ENCODE measurements at places on chromosomes 4 and X.

DNA sequence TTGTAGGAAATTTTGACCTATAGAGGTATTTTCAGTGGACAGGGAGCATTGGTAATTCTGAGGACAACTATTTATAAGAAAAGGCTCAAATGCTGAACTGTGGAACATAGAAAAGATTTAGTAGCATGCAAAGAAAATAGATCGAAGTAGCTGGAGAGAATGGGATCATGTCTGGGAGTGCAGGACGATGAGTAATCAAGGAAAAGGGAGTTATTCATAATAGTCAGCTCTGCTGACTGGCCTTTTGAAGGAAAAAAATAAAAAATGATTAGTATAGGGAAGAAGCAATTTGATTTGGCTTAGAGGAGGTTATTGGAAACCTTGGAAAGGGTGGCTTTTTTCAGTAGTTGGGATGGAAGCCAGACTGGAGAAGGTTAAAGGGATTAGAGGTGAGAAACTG, 22.9 kb upstream of the ANK2 start:
- DNase-seq = peak; percentile 9

DNA sequence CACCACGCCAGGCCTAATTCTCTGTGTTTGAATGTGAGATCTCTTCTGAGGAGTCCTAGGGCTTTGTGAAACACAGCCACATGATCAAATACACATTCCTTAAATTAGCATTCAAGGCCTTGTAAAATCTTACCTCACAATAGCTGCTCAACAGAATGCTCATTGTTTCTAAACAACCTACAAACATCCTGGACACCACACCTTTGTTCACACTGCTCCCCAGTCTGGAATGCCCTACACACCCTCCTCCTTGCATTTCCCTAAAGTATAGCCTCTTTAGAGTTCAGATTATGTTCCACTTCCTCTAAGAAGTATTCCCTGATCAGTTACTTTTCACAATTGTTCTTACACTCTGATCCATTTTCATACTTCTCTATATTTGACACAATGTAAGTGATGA, 110.6 kb downstream of the AGTR2 start:
- no peak for DNase-seq

- DNase-seq = no peak
Observed at GRCh38 chr4:186932196-186932595, 208.5 kb upstream of the FAT1 start.

DNA sequence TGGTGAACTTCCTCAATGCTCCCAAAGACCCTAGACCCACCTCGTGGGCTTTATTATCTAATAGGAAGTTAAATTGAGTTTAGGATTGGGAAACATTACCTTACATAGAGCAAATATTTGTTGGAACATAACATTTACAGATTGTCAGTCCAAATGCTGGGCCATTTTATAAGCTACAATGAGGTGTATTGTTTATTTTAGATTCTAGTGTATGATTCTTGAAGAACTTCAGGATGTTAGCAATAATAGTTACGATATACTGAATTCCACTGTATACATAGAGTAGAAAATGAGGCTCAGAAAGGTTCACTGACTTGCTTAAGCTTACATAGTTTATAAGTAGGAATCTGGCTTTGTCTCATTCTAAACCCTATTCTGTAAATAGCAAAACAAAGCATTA, 37.4 kb downstream of the PAQR3 start:
- no peak for DNase-seq

DNA sequence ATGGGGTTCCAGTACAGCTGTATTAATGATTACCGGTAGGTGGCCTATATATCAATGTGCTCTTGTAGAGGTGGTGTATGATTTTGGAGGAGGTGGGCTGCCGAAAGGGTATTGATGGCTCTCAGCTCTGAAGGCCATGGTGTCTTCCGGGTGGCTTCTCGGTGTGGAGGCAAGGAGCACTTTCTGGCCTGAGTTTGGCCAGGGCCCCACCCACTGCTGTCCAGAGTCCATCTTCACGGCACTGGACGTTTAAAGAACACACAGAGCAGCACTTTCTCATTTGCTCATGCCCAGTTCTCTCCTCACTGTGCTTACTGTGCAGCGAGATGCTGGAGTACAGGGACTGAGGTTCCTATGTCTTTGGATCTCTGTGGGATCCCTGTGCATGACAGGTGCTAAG, 16.1 kb downstream of the BST1 start:
- no peak for DNase-seq

GRCh38 chrX:77925764-77926163, 15.3 kb downstream of the ATP7A start:
- no peak for DNase-seq

DNA sequence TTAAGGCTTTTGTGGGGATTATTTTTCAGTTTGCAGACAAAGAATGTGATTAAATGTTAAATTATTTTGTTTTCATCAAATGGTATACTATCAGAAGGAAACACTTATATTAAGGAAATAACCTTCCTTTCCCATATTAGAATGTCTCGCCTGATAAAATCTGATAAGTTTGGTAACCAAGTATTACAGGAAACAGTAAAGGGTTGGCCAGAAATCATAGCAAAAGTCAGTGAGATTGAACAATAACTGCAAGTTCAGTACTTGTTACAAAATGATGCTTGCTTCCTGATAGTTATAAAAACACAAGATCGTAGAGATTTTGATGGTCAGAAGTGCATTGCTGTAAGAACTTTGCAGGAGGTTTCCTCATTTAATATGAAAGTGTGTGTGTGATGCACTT, 40.5 kb downstream of the FABP2 start:
- no peak for DNase-seq

DNA sequence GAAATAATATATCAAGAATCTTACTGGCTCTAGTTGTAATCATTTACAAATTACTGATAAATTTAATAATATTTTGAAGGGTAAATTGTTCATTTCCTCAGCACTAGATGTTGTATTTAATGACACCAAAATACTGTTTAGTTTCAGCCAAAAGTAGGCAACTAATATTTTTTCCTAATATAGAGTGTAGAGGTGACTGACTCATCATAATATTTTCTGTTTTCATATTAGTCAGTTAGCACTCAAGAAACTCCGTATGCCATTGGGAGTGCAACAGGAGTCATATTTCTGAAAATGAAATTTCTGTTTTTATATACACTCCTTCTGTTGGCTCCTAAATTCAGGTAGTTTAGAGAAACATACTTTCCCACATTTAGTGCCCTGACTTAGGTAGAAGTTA, 36.6 kb upstream of the PTPN13 start:
- DNase-seq = no peak

DNA sequence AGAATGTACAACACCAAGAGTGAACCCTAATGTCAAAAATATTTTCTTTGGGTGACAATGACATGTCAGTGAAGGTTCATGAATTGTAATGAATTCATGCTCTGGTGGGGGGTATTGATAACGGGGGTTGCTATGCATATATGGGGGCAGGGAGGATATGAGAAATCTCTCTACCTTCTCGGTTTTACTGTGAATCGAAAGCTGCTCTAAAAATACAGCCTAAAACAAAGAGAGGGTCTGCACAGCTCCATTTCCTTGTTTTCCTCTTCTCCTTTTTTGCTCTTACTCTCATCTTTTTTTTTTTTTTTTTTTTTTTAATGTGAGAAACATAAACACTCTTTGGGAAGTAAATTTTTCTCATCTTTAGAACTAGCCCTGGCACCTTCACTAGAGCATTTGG, 85.8 kb downstream of the DCTD start:
- DNase-seq = no peak

DNA sequence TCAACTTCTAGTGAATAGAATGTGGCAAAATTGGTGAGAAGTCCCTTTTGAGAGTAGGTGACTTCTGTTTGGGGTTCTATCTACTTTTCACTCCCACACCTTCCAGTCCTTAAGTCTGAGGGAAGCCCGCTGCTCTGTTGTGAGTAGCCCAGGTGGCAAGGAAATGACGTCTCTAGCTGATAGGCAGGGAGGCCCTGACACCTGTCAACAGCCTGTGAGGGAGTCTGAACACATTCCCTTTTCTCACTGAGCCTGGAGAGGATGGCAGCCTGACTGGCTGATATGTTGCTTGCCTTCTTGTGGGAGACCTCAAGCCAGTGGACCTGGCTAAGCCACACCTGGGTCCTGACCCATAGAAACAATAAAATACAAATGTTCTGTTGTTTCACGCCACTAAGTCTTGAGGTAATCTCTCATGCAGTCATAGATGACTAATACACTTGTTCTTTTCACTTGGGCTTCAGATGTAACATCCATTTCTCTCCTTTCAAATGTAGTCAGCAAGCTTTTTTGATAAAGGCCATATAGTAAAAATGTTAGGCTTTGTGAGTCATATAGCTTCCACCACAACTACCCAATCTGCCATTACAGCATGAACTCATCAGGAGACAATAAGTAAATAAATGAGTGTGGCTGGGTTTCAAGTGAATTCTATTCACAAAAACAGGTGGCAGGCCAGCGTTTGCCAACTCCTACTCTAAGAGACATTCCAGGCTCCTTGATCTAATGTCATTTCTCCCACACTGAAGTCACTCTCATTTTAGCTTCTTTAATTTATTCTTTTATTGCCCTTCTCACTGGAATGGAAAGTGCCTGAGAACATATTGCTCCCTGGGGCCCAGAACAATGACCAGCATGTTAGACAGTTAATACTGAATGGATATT, 265.1 kb upstream of the MAD2L1 start:
- DNase-seq = no peak

DNA sequence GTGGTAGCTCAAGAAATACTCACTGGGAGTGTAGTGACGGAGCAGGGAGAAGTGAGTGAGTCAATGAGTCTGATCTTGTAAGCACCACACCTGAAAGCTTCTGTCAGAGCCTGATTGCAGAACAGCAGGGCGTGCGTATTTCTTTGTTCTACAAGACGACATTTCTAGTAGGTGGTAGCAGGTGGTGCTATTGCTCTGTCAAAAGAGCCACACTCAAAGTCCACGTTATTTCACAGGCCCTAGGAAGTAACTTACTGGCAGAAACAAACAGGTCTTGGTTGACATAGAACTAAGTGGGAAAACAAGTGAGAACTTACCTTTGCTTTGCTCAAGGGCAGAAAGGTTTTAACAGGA, 46.4 kb upstream of the SPRY1 start:
- DNase-seq = no peak

- no peak for DNase-seq
Observed at GRCh38 chr4:54558889-54559677, 98.7 kb upstream of the KIT start.

GRCh38 chrX:104641176-104641575, 75.2 kb downstream of the IL1RAPL2 start:
- DNase-seq = no peak

DNA sequence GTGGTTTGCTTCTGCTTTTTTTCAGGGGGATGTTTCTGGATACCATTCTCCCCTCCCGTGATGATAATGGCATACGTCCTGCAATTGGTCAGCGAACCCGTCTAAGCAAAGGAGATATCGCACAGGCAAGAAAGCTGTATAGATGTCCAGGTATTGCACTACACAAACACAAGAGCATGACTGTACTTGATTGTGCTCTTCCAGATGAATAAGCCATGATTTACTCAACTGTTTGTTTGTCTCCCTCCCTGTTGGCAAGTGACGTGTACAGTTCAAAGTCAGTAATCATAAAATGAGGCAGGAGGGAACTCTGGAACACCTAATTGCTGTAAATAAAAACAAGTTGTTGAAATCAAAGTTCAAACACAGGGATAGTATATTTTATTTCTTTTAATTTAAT, 141.4 kb downstream of the TLL1 start:
- DNase-seq = no peak

GRCh38 chrX:53969540-53969939, 74.7 kb downstream of the PHF8 start:
- DNase-seq = no peak

DNA sequence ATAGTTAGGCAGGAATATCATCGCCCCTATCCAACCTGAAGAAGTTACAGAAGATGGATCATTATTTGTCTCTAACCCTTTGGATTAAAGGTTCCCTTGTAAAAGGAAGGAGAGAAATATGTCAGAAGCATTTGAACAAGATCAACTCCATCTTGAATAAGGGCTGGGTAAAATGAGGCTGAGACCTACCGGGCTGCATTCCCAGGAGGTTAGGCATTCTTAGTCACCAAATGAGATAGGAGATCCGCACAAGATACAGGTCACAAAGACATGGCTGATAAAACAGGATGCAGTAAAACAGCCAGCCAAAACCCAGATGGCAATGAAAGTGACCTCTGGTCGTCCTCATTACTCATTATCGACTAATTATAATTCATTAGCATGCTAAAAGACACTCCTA, 148.9 kb downstream of the GALNTL6 start:
- DNase-seq = no peak

GRCh38 chr4:38062088-38062775, 102.0 kb downstream of the PTTG2 start:
- DNase-seq = peak; percentile 59

GRCh38 chr4:13765539-13765938, 138.0 kb upstream of the BOD1L1 start:
- DNase-seq = no peak

- no peak for DNase-seq
Observed at GRCh38 chr4:84220990-84221389, 278.1 kb downstream of the NKX6-1 start.

DNA sequence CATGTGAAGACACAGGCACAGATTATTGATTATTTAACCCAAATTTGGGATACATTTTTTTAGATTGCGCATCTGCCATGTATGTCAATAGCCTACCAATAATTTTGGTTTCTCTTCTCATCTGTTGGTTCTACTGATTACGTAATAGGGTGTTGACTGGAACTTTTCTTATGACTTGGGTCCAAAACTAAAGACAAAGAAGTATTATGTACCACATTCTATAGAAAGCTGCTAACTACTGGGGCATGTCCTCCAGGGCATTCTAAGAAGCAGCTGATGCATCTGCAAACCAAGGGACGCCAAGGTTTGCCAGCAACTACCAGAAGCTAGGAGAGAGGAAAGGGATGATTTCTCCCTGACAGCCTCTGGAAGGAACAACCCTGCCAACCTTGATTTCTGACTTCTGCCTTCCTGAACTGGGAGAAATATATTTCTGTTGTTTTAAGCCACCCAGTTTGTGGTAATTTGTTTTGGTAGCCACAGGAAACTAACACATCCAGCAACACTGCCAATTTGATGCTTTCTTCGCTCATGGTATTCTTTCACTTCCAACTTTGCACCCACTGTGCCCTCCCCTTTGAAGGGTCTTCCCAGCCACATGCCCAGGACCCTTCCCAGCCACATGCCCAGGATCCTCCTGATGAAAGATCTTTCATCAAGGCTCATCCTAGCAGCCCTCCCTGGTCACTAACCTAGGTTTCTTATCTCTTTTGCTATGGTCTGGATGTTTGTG, 15.9 kb upstream of the TLR1 start:
- DNase-seq = no peak

DNA sequence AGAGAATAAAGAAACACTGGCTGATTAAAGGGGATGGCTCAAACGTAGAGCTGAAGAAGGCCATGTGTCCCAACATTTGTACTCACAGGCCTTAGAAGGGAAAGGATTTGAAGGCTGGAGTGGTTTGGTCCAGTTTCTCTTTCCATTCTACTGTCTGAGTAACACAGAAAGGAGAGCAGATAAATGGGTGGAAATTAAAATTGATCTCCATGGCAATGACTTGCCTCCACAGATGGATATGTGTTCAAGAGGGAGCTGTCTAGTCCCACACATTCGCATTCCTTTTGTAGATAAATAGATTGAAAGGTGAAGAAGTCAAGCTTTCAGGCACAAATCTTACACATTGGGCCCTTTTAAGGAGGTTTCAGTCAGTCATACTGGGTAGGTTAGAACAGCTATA, 74.6 kb downstream of the DOCK11 start:
- no peak for DNase-seq

GRCh38 chr4:30181918-30182317, 538.3 kb upstream of the PCDH7 start:
- DNase-seq = no peak

GRCh38 chr4:7103607-7104365, 35.9 kb upstream of the GRPEL1 start:
- no peak for DNase-seq

- no peak for DNase-seq
Observed at GRCh38 chrX:123882391-123882790, 22.5 kb downstream of the XIAP start.
